ENCODE measurements at places on chromosomes 7 and 10. TPM values are rescaled to one million over a fixed set of nuclear protein-coding genes. Genes with fewer than 3 reads are reported as not detected.

The OR2A12 gene
- total RNA-seq, result not detected

The CALML3 gene
- under 0.01 TPM for total RNA-seq

The RNF133 gene
- total RNA-seq, result 0.14 TPM

The SEMA4G gene
- total RNA-seq, result 0.92 TPM

The CXCL12 gene
- total RNA-seq, result 135 TPM

The FAM237B gene
- total RNA-seq, result not detected

The STK31 gene
- total RNA-seq, result not detected

The ADRB1 gene
- total RNA-seq, result not detected

The IFIT5 gene
- 20.2 TPM for total RNA-seq

The LRIT1 gene
- not detected for total RNA-seq

The LRWD1 gene
- total RNA-seq, result 15.8 TPM

The LBX1 gene
- total RNA-seq, result not detected

Data from smooth muscle cell of bladder (primary cell).